ENCODE measurements at places on chromosomes 6 and 20.

GRCh38 chr20:47784599-47785310 is 526 bp downstream of the SULF2 start:
- no peak for DNase-seq

DNA sequence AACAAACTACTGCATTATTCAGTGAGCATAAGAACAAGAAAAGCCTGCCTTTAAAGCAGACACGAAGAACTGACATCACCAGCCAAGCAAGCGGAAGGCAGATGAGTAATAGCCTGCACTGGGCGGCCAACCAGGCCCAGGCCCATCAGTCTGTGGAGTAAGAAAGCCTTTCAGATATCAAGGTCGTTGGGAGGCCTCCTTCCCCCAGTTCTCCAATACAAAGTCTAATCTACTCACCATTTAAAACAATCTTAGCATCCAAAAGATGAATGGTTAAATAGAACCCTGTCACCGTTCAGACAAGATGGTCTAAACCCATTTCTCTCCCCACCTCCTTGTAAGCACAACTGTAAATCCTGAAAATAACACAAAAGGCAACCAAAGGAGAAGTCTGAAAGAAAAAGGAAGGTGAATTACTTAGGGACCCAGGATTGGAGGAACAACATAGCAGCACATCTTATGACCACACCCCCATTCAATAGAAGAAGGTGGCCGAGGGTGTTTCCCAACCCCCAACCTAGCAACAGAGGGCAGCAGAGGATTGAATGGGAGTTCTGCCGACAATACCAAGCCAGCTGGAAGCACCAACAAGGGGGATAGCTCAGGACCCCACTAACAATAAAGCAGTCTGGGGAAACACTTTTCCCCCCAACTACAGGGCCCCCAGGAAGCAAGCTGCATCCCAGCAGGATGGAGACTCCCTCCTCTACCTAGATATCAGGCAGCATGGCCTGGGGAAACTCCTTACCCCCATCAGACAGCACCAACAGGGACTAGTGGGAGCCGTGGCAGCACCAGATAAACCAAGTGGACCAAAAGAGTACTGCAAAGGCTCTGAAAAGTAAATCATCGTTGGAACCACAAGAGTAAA is 67.9 kb downstream of the ZHX3 start:
- no peak for DNase-seq

- no peak for DNase-seq
These were observed 118.1 kb downstream of the MYB start for GRCh38 chr6:135299256-135299655.

DNA sequence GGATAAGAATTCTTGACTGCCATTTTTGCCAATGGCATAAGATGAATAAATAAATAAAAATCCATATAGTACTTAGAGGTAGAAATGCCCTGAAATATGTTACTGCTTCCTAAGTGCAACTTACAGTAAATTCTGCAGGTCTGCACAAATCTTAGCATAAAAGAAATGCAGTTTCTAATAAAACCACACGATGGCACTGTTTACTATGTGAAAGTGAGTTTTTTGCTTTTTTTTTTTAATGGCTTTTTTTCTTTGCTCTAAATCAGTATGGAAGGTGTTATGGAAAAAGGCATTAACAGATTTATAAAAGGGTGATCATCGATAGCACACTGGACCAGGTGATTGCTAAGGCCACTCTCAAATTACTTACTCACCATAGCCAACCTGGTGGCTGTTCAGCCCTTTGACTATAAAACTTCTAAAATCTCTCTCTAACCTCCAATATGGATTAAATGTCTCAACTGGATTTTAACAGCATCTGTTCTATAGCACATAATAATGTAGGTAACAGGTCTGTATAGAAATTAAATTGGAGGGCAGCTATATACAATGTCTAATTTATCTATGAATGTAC is 45.8 kb downstream of the AHI1 start:
- DNase-seq, result no peak

DNA sequence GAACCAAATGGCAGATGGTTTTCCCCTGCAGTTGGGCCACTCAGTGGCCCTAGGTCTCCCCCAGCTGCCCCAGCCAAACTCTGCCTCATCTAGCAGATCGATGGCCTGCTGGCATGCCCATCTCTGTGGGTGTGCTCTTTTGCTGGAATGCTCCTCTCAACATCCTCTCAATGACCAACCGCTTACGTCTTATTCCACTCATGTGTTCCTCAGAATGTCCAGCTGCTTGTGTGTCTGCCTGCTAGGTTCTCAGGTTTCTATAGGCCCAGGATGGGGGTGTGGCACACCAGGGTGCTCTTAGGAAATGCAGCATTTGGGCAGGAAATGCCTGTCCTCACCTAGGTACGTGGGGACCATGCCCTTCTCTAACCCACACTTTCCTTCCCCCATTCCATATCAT is 509.9 kb upstream of the SYNCRIP start:
- no peak for DNase-seq
